NCI-H187 (cell line): ENCODE measurements at places on chromosomes 4 and X.

DNA sequence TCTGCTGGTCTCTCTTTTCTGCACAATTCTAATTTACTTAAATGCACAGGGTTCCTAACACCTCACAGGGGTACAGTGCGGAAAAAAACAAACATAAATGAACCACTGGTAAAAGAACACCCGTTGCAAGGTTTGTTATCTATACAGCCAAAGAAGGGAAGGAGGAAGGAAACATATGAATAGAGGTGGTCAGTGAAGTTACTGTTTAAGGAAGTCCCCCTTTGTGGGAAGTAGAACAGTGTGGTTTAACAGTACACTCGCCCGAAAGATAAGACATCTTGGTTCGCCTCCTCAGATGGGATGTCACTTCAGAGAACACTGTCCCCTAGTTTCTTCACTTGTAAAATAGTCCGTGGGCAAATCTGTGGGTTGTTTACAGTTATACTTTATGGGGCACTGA, 57.5 kb downstream of the TEC start:
- DNase-seq = no peak

DNA sequence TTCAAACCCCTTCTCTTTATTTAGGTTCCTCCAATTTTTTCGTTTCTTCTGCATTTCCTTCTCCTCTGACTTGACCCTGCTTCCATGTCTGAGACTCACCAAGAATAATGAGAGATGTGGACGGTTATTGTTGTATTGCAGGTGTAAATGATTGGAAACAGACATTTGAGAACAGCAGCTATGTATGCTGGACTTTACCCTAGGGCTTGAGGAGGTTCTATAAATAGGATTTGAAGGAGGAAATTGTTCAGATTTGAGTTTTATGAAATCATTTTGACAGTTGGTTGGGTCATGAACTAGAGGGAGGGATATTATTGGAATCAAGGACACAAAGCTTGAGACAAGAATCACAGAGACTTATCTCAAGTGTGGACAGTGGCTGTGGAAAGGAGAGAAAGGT, 614.6 kb upstream of the CPEB2 start:
- DNase-seq = no peak

- no peak for DNase-seq
Observed at GRCh38 chr4:158411269-158411668, 110.4 kb upstream of the RXFP1 start.

DNA sequence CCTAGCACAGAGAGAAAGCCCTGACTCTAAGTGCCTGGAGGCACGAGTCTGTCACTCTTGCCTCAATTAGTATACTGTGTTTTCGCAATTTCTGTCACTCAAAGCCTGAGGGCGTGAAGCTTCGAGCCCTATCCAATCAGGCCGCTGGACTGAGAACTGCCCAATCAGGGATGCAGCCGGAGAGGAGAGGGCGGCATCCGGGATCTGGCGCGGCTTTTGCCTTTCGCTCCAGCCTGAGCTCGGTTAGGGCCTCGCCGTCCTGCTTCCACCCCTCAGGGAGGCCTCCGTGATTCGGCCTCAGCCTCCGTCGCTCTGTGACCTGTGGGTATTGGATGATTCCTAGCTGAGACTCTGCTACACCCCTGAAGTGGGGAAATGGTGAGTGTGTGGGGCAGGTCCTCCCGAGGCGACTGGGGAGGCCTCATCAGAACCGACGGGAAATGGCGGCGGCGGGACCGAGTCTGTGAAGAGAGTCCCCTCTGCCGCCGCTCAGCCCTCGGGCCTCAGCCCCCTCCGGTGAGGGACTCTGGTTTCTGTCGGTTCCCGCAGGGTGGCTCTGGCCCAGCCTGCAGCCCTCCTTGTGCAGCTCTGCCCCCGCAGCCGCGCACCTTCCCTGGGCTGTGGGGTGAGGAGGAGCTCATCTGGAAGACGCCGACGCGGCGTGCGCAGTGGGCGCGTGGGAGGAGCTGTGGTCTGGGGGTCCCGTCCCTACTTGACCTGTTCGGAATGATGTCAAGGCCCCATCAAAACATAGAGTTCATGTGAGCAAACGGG, 48.5 kb downstream of the ZNF141 start:
- no peak for DNase-seq

DNA sequence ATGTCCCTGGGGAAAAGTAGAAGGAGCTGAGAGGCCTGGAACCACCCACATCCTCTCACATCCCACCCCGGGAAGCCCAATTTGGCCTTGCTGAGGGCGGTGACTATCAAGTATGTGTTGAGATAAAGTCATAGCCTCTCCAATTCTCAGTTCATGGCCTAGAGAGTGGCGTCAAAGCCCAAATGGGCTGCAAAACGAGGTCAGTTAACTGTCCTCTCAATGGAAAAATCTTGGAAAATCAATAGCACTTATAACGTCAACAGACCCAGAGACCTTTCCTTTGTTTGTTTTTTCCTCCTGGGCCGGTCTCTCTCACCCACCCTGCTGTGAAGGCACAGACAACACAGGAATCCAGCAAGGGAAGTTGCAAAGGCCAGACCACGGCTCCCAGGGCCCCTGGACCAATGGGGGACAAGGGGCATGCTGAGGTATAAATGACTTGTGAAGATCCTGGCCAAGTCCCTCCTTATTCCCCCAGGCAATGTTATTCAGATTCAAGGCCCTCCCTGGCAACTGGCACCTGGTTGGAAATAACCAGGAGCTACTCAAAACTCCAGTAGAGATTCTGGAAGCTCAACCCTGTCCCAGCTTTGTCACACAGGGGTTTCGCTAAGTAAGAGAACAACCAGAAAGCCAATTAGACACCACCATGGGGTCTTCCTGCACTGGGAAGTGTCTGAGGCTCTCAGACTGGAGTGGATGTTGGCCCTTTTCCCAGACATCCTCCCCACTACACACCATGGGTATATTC, 38.6 kb downstream of the TSC22D3 start:
- no peak for DNase-seq

DNA sequence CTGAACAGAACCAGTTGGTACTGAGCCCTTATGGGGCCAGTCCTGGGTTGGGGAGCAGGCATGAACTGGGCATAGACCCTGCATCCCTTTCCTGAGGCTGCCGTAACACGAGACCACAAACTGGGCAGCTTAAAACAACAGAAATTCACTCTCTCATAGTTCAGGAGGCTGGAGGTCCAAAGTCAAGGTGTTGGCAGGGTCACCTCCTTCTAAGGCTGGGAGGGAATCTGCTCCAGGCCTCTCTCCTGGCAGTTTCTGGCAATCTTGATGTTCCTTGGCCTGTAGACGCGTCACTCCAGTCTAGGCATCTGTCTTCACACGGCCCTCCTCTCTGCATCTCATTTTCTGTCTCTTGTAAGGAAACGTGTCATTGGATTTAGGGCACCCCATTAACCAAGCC, 19.8 kb upstream of the SORCS2 start:
- DNase-seq = no peak

DNA sequence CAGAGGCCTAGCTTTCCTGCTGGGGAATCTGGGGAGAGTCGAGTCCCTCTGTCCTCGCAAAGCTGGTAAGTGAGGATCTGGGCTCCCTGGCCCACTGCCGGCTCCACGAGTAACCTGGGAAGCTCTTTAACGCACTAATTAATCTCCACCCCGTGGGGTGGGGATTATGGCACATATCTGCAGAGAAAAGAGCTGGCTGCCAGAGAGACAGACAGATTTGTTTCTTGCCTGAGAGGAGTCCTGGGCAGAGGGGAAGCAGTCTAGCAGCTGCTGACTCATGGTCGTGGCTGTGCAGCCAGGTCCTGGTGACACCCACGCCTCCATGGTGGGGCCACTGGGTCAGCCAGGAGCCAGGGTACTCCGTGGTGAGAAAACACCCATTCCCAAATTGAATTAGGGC, 14.0 kb downstream of the SORCS2 start:
- DNase-seq = no peak

- DNase-seq = no peak
Observed at GRCh38 chr4:141099326-141099725, 33.9 kb downstream of the RNF150 start.

DNA sequence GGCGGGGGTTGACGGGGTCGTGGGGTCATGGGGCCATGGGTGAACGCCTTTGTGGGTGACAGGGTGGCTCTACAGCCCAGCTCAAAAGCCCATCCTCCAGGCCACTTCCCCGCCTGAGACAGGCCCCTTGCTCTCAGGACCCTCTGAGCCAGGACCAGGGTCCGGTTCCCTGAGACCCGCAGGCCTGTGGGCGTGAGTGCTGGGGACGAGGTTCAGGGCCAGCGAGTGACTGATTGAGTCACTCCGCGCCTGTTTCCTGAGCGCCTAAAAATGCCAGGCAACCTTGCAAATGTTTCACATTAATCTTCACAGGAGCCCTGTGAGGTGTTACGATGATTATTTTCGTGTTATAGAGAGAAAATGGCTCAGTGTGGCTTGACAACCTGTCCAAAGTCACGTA, 97.8 kb downstream of the ZNF674 start:
- no peak for DNase-seq

DNA sequence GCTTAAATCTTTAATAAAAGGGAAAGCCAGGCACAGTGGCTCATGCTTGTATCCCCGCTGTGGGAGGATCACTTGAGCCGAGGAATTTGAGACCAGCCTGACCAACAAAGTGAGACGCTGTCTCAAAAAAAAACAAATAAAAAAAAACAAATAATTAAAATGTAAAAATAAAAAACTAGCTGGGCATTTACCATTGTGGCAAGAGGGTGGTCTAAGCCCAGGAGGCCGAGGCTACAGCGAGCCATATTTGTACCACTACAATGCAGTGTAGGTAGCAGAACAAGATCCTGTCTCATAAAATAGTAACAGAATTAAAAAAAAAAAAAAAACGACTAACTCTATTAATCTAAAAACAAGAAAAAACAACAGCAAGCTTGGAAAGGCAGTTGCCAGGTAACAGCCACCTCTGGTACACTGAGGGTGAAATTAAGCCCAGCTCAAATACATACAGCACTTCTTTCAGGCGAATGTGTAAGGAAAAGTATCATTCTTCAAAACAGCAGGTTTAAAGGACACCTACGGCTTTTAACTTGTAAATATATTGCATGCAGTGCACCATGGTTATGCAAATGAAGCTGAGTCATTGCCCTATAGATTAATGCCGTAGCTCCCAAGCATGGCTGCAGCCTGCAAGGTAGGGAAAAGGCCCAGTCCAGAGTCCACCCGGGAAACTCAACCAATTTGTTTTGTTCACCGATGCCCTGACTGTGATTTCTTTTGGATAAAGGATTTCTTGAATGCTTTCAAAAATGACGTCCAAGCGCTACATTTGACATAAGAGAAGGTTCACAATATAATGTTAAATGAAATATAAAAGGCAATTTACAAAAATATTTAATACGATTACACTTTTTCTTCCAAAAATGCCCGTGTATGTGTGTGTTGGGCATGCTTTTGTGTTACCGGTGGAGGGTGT, 14.5 kb upstream of the TXLNG start:
- DNase-seq = no peak
